ENCODE measurements at places on chromosomes 5 and 9.

- no peak for DNase-seq
Measured at GRCh38 chr5:139843991-139844390, 48.4 kb downstream of the PSD2 start.

GRCh38 chr5:76804266-76804665, 14.6 kb upstream of the F2RL1 start:
- no peak for DNase-seq

- no peak for DNase-seq
Measured at GRCh38 chr9:87301371-87301770, 196.3 kb upstream of the DAPK1 start.

GRCh38 chr5:98905857-98906688, 22.7 kb downstream of the CHD1 start:
- DNase-seq = peak; percentile 43

DNA sequence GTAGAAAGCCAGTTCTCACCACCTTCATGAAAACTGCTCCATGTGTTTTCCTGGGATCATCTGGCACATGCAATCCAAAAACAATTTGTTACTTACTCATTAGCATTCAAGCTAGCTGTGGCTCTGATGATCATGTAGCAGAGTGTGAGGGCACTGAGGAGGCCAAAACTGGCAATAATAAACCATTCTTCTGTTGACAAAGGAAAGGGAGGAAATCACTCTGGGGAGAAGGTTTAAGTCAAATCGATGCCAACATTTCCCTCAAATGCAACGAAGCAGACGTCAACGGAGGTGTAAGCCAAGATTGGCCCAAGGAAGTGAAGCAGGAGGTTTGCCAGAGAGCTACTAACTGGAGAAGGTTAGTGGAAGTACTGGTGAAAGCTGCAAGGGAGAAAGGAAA, 55.7 kb upstream of the TBC1D9B start:
- DNase-seq = no peak

All from NCI-H526 (cell line).